ENCODE measurements at places on chromosomes 13 and 19.

- no peak for DNase-seq
Measured at GRCh38 chr13:72804301-72804700, 22.4 kb downstream of the PIBF1 start.

DNA sequence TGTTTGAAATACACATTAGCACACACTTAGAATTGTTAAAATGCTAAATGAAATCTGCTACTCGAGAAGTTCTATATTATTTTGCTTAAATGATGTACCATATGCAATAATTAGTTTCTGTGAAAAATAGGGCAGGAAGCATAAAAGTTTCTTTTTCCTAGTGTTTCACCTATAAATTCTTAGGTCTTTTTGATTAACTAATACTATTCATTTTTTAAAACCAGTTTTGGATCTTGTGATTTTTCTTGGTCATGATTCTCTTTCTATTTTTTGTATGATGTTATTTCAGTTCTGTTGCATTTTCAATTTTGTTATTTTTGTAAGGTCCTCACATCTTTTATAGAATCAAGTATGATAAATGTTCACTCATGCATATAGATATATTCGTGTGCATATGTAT lies 66.1 kb downstream of the URI1 start:
- no peak for DNase-seq

GRCh38 chr19:31825134-31826094 lies 476.2 kb upstream of the TSHZ3 start:
- DNase-seq: no peak

GRCh38 chr13:28819046-28819730 lies 951 bp upstream of the MTUS2 start:
- no peak for DNase-seq

- DNase-seq: no peak
Measured at GRCh38 chr19:19997656-19998268, 41.5 kb downstream of the ZNF682 start.

DNA sequence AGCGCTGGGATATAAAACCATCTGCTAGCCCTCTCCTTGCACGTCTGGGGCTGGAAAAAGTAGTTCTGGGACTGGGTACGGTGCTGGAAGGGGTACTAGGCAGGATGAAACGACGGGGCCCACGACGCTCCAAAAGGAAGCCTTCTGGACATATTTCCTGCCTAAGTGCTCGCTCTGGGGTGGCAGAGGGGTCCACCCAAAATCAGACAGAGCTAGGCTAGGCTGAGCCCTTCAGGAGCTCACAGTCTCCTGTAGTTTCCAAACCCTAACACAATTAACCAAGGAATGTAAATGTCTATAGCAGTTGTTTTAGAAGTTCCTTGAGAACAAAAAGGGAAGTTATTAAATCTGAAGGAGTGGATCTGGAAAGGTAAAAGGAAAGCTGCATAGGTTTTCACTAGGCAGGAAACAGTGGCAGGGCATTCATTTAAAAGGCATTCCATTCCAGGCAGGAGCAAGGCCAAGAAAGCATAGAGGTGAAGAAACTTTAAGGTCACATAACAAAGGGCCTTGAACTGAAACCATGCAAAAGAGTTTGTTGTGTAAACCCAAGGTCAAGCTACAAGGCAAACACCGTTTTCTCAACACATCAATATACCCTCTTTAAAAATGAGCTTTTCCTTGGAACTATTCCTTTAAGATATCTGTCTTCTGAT lies 634 bp upstream of the DIAPH3 start:
- no peak for DNase-seq

GRCh38 chr19:13451434-13451995 lies 54.8 kb downstream of the CACNA1A start:
- DNase-seq: no peak

DNA sequence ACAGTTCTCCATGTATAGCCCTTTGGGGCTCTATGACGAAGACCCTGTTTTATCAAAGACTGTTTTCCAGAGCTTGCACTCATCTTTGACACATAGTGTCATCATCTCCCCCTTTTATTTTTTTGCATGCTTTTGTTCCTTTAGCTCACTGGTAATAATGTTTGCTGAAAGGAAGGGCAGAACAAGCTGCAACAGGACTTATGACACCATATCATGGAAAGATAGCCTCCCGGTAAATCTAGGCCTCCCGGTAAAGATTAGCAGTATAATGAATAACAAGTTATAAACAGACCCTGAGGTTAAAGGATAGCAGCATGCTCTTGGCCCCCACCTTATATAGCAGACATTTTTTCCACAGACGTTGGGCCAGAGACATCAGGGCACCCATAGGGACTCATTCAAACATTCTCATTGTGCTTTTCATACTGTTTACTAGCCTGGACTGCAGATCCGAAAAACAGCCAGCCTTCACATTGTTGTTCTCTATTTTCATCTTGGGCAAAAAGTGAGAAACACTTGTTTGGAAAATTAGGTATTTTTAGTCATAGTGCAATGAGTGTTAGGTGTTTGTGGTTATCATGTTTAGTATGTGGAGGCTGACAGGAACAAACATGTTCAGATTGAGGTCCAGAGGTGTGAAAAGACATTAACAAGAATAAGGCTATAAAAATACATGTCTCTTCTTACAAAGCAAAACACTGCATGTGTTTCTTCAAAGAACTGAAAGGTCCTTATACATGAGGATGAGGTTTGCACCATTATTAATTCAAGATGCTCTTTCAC lies 136.9 kb upstream of the SPRY2 start:
- no peak for DNase-seq

DNA sequence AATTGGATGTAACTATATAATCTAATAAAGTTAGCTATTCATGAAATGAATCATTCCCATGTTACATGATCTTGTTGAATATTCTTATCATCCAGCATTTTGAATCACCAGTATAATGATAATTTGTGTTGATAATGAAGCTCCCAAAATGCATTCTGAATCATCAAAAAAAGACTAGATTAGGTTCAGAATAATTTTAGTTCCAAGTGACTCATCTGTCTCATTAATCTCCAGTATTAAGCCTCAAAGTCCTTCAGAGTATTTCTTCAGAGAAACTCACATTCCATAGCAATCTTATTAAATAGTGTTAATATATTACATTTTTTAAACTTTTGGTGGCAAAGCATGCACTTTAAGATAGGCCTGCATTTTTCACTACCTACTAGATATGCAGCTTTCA lies 207.5 kb downstream of the SLITRK5 start:
- no peak for DNase-seq

GRCh38 chr19:10639836-10640235 lies 14.3 kb upstream of the ILF3 start:
- no peak for DNase-seq

DNA sequence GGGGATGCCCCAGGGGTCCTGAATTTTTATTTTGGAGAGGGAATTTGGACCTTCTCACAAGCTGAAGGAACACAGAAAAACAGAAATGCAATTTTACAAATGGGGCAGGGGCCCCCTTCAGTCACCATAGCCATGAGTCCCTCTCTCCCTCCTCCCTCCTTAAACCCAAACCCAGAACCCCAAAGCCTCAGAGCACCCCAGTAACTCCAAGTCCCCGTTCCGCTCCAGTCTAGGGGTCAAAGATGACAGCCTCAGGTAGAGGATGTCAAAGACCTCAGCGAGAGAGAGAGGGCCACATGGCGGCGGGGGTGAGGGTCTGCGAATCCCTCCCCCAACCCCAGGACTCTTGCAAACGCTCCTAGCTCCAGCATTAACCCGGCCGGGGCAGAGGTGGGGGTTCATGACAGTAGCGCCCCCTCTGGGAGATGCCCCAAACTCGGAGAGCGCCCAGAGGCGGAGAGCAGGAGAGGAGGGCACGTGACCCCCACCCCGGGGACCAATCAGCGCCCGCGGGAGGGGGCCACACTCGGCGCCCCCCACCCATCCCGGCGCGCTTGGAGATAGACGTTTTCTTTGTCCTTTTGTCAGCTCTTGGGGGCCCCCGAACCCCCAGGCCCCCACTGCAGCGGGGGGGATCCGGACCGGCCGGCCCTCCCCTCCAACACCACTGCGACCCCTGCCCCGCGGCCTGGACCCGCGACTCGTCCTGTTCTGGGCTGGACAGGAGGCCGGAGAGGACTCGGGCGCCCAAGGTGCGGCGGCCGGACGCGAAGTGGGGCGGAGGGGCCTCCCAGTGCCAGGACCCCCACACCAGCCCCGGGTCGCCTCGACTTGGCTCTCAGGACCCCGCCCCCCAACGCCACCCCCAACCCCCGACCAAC lies 20.8 kb upstream of the SEMA6B start:
- no peak for DNase-seq

DNA sequence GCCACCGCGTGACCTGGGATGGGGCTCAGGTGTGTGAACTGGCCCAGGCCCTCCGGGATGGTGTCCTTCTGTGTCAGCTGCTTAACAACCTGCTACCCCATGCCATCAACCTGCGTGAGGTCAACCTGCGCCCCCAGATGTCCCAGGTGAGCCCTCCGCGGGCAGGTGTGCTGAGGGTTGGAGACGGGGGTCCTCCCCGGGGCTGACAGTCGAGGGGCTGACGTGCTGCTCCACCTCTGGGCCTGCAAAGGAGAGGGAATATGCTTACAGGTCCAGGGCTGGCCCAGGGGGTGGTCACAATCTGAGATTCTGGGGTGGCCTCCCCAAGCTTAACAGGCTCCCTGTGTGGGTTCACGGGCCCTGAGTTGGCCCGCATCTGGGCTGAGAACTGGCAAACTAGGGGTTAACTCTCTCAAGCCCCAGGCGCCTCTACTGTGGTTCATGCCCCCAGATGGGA lies 386 bp downstream of the VAV1 start:
- no peak for DNase-seq

DNA sequence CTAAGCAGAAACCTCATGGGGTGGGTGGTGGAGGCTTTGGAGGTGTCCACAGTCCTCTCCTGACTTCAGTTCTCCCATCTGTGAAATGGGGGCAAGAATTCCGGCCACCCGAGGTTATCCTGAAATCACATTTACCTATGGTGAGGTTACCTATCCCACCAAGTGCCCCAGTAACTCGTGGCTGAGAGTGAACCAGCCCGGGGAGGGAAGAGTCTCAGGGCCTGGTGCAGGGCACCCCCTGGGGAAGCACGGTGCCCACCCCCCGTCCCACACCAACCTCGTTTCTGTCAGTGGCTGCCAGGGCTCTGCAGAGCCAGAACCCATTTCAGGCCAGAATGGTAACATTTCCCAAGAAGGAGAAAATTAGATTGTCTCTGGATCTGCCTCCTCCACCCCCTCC lies 83.7 kb upstream of the VSTM2B start:
- no peak for DNase-seq

DNA sequence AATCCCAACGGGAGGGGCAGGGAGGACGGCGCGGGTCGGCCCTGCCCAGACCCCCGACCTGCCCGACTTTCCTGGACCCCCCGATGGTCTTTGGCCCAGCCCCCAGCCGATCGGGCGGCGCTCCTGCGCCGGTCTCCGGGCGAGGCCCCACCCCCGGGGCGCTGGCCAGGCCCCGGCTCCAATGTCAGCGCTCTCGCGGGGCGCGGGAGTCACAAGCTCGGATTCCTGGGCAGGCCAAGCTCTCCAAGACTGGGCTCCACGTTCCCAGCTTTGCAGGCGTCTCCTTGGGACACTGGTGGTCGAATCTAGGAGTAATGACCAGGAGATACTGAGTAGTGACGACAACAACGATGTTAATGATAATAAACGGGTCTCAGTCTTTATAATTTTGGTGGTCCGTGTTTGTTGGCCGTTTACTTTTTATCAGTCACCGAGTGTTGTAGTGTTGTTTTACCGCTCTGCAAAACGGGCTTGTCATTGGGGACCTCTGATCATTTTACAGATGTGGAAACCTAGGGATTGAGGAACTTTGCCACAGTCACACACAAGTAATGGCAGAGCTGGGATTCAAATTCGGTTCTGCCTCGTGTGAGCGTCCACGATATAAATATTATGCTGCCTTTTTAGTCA lies 545 bp downstream of the RAD23A start:
- no peak for DNase-seq

DNA sequence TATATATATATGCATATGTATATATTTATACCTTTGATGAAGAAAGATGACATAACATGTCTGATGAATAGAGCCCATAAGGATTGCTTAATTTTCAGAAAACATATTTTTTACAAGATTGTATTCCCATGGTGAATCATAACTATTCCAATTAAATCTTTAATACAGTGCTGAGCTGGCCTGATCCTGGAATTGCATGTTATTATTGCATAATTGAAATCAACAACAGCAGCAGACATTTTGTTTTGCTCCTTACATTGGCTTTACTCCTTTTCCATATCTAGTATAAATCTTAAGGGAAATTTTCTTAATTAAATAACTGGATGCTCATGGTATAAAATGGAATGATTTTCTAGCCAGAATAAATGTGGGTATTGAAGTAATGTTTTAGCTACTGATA lies 22.0 kb downstream of the POSTN start:
- no peak for DNase-seq

- DNase-seq: no peak
Measured at GRCh38 chr19:32895384-32895783, 25.8 kb upstream of the SLC7A9 start.

DNA sequence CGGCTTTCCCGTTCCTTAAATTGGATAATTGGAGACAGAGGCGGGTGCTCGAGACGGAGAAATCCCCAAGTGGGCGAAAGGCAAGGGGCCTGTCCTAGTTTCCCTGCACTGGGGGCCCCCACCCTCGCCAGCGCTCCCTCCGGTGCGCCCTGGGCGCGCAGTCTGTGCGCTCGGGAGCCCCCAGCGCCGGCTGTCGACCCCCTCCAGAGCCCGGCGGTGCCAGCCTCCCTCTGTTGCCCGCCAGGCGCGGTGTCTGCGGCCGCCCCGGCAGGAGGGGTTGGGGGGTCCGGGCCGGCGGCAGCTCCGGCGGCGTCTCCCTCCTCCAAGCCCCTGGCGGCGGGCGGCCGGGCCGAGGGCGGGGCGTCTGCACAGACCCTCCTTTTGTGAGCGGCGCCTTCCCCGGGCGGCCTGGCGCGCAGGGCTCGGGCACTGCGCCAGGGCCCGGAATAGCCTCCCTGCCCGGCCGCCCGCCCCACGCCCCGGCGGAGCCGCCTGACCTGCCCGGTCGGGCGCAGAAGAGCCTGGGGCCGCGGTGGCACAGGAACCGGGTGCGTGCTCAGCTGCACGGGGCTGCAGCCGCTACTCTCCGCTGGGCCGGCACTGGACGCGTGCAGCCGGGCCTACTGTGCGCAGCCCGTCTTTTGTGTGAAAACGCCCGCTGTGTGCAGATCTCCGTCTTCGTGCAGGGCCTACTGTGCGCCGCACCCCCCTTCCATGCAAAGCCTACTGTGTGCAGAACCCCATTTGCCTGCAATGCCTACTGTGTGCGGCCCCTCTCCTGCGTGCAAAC lies 13.2 kb downstream of the GADD45B start:
- DNase-seq: no peak

GRCh38 chr19:47330466-47330869 lies 1.5 kb upstream of the C5AR2 start:
- DNase-seq: no peak

DNA sequence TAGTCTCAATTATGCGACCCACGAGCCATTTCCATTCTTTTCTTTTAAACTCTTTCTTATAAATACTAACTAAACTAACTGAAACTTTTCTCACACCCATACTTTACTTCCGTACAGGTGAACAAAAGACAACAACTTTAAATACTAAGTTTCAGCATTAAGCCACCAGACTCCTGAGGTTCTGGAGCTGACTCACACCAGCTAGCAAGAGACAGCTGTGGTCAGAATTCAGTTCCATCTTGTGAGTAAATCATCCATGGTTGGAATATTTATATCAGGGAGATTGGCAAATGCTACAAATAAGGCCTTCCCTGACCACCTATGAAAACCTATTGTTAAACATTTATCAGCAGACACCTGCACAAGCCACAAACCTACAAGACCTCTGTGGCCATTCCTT lies 897.0 kb downstream of the EFNB2 start:
- no peak for DNase-seq
